ENCODE measurements at places on chromosomes 7 and 10.

DNA sequence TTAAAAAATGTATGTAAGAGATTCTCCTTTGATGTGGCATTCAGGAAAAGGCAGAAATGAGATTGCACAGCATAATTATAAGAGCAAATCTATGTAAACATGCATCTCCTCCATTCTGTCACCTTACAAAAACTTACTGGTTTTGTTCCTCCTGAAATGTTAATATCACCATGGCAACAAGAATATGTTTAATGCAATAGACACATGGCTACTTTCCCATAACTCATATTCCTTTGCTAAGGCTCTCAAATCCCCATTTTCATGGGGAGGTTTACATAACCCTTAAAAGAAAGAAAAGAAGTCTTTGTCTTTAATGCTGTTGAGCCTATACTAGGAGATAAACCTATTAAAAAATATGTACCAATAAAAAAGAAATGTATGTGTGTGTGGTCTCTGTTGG, 136.2 kb downstream of the ANK3 start:
- no peak for DNase-seq

DNA sequence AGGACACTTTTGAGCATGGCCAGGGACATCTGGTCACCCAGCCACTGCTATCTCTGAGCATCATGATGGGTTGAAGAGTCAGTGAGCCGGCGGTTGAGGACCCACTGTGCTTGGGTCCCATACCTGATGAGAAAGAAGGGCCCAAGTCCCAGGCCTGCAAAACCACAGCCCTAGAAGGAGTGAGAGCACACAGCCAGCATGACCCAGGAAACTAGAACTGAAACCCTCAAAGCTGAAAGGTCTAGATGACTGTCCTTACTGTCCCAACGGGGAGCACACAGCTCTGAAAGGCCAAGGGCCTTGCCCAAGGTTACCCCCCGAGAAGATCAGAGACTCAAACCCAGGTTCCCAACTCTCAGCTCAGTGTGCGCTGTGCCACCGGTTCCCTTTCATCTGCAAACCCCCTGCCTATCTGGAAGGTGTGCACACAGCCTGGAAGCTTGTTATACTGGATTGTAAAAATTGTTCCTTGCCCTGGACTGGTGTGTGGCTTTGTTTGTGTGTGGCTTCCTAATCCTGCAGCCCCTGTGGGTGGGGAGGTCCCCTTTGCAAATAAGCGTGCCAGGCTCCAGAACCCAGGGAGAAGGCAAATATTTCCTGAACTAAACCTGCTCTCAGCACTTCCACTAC, 22.6 kb upstream of the PSAP start:
- no peak for DNase-seq

- no peak for DNase-seq
Observed at GRCh38 chr7:108211382-108212201, 81.4 kb upstream of the LAMB4 start.

- DNase-seq, result no peak
Observed at GRCh38 chr10:56633876-56634452, 272.9 kb upstream of the ZWINT start.

DNA sequence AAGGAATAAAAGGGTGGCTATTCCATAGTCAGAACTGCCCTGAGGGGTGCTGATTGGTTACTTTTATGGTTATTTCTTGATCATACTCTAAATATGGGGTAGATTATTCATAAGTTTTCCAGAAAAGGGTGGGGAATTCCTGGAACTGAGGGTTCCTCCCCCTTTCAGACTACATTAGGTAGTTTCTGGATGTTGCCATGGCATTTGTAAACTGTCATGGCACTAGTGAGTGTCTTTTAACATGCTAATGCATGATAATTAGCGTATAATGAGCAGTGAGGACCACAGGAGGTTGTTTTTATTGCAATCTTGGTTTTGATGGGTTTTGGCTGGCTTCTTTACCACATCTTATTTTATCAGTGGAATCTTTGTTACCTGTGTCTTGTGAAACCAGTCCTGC, 26.5 kb upstream of the POT1 start:
- no peak for DNase-seq

GRCh38 chr10:110802551-110803238, 69.0 kb upstream of the PDCD4 start:
- peak; percentile 67 for DNase-seq

- no peak for DNase-seq
Observed at GRCh38 chr7:152383341-152384234, 52.2 kb downstream of the KMT2C start.

DNA sequence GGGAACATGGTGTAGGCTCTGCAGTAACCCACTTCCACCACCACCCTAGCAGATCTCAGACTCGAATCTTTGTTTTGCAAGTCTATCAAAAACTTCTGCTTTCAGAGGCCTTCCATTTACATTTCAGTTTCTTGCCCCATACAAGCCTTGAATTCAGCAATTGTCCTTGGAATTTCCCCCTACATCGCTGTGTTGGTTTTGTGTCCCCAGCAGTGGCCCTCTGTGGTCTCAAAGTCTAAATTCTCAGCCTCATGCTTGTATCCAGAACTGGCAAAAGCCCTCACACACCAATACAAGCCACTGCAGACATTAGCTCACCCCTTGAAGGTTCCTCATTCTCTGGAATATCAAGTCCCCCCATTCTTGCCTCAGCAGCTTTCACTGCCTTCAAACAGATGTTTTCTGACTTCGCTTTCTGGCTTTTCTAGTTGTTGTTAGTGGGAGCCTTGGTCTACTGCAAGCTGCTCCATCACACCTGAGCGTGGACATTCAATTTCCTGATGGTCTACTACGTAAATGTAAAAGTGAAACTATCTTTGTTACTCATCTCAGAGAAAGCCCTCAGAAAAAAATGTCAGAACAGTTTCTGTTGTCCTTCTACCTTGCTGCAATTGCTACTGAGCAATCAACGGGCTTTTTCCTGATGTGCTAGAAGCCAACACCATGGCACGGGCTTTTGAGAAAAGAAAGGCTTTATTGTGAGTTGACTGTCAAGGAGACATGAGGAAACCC, 1.8 kb upstream of the NUB1 start:
- DNase-seq, result peak; percentile 45

GRCh38 chr7:134350709-134351108, 34.0 kb upstream of the SLC35B4 start:
- no peak for DNase-seq

GRCh38 chr10:89091496-89091895, 100.9 kb downstream of the FAS start:
- DNase-seq, result no peak

DNA sequence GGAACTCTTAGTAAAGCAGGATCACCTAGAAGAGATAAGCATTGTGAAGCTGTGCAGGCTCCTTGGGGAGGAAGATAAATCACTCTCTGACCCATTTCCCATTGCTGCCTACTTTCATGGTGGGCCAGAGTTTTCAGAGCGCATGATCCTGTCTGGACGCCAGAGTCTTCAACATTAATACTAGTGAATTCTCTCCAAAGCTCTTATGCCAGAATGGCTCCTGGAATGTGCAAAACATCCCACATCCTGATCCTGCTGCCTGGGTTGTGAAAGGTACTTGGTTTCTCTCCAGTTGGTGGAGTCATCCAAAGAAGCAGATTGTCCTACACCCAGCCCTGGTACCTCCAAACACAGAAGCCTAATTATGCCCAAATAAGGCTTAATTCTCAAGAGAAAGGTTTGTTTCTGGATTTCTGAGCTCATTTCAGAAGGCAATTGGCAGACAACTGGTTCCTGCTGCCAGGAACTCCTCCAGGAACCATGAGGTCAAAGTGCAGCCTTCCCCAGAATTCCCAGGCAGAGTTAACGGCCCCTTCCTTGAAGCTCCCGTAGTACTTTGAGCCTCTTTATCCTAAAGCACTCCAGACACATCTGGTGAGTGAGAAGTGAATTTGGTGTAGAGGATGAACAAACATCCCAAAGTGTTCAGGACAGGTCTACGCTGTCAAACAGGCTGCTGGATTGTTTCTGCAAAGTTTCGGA, 495.2 kb downstream of the PLXNA4 start:
- DNase-seq, result no peak

- DNase-seq, result no peak
Observed at GRCh38 chr7:36408589-36408988, 18.9 kb downstream of the ANLN start.

- no peak for DNase-seq
Observed at GRCh38 chr7:81207801-81208200, 288.9 kb upstream of the SEMA3C start.

DNA sequence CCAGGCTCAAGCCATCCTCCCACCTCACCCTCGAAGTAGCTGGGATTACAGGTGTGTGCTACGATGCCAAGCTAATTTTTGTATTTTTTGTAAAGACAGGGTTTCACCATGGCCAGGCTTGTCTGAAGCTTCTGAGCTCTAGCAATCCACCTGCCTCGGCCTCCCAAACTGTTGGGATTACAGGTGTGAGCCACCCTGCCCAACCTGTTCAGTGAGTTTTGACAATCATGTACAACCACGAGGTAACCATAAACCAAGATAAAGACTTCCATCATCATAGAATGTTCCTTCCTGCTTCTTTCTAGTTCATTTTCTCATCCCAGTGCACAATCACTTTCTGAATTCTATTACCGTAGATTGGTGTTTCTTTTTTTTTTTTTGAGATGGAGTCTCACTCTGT, 30.5 kb upstream of the MKRN1 start:
- no peak for DNase-seq

DNA sequence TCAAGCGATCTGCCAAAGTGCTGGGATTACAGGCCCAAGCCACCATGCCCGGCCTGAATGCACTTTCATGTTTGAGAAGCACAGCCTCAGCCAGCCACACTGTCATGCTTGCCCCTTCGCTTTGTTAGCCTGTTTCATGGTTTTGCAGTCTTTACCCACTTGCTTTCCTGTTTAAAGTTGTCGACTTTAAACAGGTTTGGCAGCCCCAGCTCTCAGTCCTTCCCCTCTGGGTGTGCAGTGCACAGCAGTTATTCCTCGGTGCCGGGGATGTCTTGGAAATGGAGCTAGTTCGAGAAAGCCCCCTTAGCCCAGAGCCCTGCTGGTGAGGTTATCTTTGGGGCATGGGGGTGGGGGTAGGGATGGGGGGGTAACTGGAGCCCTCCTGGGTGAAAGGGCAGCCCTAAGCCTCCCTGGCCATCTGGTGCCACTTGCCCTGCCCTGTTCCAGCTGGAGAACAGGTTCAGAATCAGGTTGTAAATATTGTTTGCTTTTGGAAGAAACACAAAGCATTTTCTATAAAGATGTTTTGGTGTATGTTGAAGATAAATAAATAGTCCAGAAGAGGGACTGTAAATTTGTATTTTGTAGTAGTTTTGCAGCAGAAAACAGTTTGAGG, 14.8 kb downstream of the TSPAN14 start:
- DNase-seq, result peak; percentile 55

Data from activated CD8-positive, alpha-beta T cell treated with anti-CD3 and anti-CD28 coated beads, Interleukin-2, amount 10 ng/mL, durations not matched to agents 7 days and 5 days (primary cell).